ENCODE measurements at places on chromosomes 2 and 18.

DNA sequence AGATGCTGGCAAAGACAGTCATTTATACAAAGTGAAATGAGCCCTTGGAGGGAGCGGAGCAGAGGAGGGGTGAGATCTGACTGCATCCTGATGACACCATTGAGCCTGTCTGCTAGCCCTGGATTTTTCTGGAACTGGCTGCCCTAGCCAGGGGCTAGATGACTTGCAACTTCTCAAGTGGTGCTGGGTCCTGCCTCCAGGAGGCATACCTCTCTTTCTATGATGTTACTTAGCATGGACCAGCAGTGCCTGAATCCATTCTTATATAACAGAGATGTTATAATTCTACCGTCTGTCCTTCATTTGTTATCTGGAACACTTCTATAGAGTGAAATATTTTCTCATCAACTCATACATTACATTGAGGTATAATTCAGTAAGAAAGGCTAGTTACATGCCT, 8.5 kb upstream of the TWIST2 start:
- DNase-seq: no peak

DNA sequence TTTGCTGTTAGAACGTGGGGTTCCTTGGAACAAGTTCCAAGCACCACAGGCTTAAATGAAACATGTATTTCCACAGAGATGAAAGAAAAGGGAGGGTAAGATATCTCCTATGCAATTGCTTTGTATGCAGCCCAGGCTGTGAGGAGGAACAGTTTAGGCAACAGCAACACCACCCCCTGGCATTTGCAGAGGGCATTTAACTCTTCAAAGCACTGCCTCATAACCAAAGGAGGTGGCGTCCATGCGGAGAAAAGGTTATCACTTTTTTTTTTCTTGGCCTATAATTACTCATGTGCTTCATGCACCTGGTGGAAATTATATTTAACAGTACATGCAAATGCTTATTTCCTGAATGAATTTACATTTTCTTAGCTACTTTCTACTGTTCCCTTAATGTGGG, 286.0 kb downstream of the LPIN1 start:
- no peak for DNase-seq

DNA sequence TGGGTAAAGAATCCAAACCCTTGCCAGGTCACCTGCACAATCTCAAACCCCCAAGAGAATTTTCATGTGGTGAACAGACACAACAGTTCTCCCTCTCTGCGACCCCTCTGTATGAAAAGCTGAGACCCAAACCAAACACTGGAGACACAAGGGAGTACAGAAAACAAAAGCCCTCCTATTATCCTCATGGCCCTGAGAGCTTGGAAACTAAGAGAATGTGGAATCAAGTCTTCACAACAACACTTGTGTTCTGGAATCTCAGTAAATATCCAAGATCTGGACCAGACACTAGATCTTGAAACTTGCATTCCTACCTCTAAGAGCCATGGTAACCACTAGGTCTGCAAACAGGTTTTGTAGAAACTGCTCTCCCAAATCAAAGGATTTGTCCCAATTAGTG, 50.1 kb upstream of the CCDC150 start:
- no peak for DNase-seq

DNA sequence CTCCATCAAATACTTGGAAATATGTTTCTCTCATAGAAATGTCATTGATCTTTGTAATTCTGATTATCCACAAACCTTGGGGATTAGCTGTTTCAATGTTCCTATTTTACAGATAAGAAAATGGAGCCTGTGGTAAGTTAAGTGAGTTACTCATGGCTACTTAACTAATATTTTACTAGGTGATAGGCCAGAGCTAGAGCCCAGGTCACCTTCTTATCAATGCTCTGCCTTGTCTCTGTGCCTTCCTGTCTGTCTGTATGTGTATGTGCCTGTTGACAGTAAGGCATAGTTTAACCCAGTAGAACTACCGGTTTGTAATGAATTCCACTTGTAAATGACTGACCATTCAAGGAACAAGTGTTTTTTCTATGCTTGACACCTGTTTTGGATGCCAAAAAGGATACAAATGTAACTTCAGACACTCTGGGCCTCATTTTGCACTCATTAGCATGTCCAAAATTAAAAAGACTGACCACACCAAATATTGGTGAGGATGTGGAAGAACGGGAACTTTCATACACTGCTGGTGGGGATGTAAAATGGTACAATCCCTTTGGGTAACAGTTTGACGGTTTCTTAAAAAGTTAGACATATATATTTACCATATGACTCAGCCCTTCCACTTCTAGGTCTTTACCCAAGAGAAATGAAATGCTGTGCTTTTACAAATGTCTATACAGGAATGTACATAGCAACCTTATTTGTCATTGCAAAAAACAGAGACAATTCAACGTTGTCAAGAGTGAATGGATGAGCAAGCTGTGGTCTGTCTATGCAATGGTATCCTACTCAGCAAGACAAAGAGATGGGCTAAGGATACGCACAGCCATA, 19.6 kb upstream of the IL1A start:
- DNase-seq: peak; percentile 73

- DNase-seq: no peak
These were observed 56.8 kb downstream of the SOX11 start for GRCh38 chr2:5748946-5749345.

DNA sequence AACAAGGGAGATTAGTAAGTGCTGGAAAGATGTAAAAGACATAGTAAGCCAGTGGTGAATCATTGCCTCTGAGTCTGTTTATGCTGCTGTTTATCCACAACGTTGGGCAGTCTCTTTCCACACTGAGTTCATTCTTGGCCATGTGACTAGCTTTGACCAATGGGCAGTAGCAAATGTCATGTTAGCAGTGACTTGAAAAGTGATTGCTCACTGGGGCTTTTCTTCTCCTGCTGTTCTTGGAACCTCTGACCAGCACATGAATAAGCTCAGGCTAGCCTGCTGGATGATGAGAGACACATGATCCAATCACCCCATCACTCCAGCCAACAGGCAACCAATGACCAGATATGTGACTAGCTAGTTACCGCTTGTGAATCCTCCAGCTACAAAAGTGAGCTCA, 360.4 kb downstream of the SLC4A3 start:
- DNase-seq: peak; percentile 92

DNA sequence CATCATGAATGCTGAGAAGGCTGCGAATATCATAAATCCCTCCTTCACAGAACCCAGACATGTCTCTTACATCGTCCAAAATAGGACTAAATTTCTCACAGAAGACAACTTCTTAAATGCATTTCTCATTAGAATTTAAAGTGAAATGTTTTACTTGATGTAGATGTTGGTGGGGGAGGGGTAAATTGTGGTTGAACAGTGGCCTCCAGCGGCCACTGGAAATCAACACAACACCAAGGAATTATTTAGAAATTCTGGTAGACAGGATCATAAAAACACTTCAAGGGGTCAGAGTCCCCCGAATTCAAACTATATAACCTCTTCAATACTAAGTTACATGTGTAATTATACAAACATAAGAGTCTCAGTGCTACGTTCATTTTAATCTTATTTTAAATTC, 135.9 kb downstream of the ABCA12 start:
- DNase-seq: peak; percentile 75

GRCh38 chr2:68521037-68521436, 53.7 kb downstream of the APLF start:
- DNase-seq: no peak

DNA sequence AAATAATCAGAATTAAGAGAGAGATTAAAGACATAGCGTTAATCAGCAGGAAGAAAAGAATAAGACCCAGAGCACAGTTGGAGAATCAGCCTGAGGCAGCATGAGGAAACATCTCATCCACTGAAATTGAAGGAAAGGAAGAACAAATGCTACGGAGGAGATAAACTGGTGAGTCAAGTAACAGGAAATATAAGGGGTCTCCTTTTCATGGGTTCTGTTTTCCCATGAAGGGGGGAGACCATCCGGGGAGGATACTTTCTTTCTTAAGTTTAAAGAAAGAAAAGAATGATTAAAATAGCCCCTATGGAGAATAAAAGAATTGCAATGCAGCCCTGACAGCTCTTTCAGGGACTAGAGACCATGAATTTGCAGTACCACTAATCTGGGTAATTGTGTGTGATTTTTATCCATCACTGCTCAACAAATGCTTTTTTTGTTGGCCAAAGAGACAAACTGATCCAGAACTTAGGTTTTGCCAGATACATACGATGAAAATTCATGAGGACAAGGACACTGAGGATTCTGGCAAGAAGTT, 17.7 kb downstream of the ROCK2 start:
- peak; percentile 36 for DNase-seq

All from GM23248 (cell line).